Astrocyte (in vitro differentiated cells and primary cell): ENCODE measurements at places on chromosomes 6 and 20.

- no peaks in the 10 kb centered on the region for H3K36me3 ChIP-seq
- no peaks in the 10 kb centered on the region for H3K27me3 ChIP-seq
- DNase-seq = no peak
- peaks cover 19% of the 10 kb centered on the region for H3K4me1 ChIP-seq
- no peak overlapping the region for H3K27ac ChIP-seq
Observed at GRCh38 chr20:50196248-50196647, 5.6 kb downstream of the CEBPB start.

DNA sequence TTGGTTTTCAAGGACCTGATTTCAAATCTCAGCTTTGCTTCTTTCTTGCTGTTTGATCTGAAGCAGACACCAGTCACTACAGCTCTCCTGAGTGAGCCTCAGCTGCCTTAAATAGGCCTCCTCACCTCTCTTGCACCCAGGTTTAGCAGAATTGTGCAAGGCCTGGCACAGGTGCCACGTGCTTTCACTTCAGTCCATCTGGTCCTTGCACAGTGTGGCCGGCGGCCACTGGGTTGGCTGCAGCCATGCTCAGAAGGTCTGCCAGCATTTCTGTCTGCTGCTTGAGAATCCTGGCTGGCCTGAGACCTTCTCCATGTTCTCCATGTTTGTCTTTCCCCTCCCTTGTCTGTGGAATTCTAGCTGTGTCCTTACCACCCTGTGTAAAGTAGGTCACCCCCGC, 14.5 kb upstream of the DAAM2 start:
- H3K4me1 ChIP-seq = no peaks in the 10 kb centered on the region
- no peaks in the 10 kb centered on the region for H3K27me3 ChIP-seq
- no peak for DNase-seq
- no peaks in the 10 kb centered on the region for H3K36me3 ChIP-seq
- no peak overlapping the region for H3K27ac ChIP-seq

DNA sequence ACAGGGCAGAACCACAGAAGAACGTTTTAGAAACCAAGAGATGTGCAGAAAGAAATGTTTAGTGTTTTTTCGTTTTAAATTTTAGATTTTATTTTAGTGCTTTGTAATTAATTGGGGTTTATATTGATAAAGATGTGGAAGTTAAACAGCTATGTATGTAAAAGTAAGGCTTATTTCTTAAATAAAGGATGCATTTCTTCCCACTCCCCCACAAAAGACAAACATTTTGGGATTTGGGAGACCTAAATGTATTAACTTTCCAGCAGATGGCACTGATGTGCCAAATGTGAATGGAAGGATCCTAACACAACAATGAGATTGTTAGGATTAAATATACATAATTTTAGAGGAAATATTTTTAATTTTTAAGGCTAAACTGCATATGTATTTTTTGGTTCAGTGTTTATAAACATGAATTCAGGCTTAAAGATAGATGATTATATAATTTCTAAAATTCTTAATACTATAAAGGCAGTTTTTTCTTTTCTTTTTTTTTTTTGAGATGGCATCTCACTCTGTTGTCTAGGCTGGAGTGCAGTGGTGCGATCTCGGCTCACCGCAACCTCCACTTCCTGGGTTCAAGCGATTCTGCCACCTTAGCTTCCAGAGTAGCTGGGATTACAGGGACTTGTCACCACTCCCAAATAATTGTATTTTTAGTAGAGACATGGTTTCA, 12.0 kb downstream of the PFDN4 start:
- H3K4me1 ChIP-seq = no peaks in the 10 kb centered on the region
- no peak overlapping the region for H3K27ac ChIP-seq
- peaks cover 4% of the 10 kb centered on the region for H3K36me3 ChIP-seq
- peak; percentile 23 for DNase-seq

DNA sequence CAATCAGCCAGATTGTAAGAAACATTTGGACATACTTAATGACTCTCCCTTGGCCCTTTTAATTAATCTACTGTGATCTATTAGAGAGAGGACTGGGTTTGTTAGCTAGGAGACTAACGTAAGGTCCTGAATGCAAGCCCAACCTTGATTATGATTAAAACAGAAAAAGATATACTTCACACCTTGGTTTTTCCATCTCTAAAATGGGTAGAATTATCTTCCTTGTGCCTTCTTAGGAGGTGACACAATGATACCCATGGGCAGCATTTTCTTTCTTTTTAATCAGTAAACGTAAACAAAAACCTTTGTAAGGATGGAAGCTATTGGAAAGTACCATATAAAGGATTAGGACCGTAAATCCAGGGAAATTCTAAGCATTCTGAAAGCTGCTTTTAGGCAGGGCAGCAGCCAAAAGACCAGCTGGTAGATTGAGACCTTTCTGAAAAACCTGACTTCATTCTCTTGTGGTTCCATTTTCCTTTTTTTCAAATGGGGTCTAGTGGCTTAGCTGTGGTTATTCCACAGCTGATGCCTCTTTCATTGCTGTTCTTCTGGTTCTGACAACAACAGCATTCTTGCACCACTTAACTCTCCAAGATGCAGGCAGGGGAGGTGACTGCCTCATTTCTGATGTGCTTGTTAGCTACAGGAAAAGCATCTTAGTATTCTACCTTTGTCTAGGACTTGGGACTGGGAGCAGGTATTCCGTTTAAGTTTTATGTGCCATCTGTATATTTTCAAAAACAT, 27.4 kb downstream of the RREB1 start:
- peaks cover 17% of the 10 kb centered on the region for H3K4me1 ChIP-seq
- no peak overlapping the region for H3K27ac ChIP-seq
- H3K4me3 ChIP-seq = no peak overlapping the region
- DNase-seq = no peak
- no peaks in the 10 kb centered on the region for H3K27me3 ChIP-seq
- no peaks in the 10 kb centered on the region for H3K36me3 ChIP-seq

GRCh38 chr6:167949121-167949684, 48.3 kb upstream of the KIF25 start:
- DNase-seq = peak; percentile 25
- no peaks in the 10 kb centered on the region for H3K27me3 ChIP-seq
- H3K4me3 ChIP-seq = no peak overlapping the region
